ENCODE measurements at places on chromosomes 7 and 10.

- no peak for DNase-seq
Measured at GRCh38 chr7:27693794-27694193, 31.1 kb upstream of the HIBADH start.

DNA sequence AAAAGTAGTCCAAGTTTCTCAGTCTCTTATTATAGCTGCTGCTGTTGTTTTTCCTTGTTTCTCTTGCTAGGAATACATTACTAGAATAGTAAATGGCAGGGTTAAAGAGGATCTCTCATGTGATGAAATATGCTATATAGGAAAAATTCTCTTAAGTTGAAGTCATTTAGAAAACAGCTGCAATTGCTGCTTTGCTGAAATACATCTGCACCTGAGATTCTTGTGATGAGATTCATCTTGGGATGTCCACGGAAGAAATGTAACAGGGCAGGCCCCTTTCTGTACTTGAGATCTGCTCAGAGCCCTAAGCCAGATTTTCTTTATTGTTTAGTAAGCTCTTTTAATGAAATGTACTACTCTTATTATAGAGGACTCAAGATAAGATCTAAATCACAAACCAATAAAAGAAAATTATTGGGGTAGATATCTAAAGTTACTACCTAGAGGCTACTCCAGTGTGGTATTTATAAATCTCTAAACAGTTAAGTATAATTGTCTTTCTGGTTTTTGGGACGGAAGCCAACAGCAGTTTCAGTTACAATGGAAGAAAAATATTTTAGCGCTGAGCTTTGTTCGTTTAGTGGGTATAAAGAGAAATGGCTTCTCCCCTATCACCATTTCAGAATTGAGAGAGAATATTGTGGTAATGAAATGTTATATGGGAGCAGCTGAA lies 701.5 kb downstream of the KCNMA1 start:
- no peak for DNase-seq

GRCh38 chr10:72935361-72935760 lies 19.2 kb downstream of the PLA2G12B start:
- no peak for DNase-seq

DNA sequence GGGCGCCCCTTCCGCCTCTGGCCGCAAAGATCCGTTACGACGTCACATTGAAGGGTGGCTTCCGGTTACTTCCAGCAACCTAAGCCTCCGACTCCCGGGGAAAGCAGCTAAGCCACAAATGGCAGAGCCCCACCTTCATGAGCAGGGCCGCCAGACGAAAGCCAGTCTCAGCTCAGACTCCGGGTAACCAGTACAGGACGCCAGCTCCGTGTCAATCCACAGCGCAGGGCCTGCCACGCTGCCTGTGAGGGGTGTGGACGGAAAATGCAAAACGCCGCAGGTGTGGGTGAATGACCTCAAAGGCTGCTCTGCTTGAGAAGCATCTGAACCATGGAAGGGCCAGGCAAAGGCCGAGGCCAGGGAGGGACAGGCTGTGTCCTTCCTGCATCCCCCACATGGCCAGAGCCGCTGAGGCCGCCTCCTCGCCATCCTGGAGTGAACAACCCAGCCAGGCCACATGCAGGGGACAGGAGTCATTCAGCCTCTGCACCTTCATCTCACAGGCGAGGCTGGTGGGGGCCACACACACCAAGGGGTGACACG lies 53.5 kb upstream of the PPP2R2D start:
- no peak for DNase-seq

- DNase-seq = no peak
Measured at GRCh38 chr7:14047709-14048399, 58.4 kb upstream of the ETV1 start.

DNA sequence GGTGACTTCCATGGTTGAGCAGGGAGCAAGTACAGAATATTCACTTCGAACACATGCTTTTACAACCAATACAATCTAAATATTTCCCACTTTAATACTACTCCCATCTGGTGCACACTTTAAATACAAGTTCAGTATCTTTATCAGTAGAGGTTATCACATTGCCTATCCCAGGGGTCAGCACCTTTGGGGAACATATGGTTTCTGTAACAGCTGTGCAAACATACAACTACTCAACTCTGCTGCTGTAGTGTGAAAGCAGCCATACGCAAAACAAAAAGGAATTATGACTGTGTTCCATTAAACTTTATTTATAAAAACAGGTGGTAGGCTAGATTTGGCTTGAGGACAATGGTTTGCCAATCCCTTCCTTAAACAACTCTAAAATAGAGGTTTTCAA lies 157.5 kb downstream of the XPNPEP1 start:
- DNase-seq = no peak

GRCh38 chr7:116446212-116446855 lies 53.2 kb upstream of the CAV2 start:
- no peak for DNase-seq

GRCh38 chr10:75547391-75548298 lies 116.2 kb downstream of the LRMDA start:
- no peak for DNase-seq

DNA sequence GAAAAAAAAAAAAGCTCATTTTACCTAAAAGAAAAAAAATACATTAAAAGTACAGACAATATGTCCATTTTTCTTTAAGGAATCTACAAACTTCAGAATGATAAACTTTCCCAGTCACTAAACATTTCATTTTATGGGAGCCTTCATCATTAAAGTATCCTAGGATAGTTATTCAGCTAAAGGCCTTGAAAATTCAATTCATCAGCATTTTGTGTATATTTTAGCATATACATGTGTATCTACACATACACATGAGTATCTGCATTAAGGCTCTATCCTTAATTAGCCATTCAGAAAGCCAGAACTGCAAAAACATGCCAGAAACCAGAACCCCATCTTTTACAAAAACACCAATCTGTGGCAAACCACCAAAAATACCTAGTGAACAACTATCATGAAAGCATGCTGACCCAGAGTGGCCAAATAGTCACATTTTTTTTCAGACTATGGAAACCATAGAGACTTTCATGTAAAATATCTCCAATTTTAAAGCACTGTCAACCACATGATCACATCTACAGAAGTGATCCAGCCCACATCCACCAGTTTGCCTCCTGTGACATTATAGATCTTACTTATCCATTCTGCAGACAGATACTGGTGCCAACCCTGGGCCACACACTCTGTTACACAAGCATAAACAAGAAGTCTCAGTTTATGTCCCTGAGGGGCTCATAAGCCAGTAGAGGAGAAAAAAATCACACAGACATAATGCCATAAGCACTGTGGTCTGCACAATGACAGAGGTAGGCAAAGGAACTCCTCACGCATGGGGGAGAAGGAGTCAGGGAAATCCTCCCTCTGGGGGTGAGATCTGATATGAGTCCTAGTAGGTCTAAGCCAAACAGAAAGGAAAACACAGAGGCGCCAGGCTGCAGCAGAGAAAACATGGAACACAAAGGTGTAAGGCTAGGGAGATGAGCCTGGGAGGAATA lies 79.2 kb downstream of the SRPK2 start:
- DNase-seq = no peak

GRCh38 chr7:115600207-115600606 lies 430.4 kb downstream of the TFEC start:
- DNase-seq = no peak

GRCh38 chr7:20226860-20227259 lies 9.7 kb upstream of the MACC1 start:
- DNase-seq = no peak
